Hepatocyte (in vitro differentiated cells): ENCODE measurements at places on chromosomes 13 and 19. TPM values are rescaled to one million over a fixed set of nuclear protein-coding genes. Genes with fewer than 3 reads are reported as not detected.

TEX101 gene
- total RNA-seq, result not detected in 2 replicates

DNA sequence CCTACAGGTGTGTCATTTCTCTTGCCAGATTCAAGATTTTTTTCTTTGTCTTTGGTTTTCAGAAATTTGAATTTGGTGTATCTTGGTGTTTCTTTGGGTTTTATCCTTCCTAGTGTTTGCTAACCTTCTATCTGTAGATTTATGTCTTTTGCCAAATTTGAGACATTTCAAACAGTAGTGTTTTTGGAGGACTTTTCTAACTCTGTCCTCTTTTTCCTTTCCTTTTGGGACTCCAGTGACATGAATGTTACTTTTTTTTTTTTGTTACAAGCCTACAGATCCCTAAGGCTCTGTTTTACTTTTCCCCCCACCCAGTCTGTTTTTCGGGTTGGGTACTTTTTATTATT is 58.8 kb downstream of the ZMYM2 start:
- no peak overlapping the region for H3K27ac ChIP-seq
- no peak for DNase-seq
- H3K27me3 ChIP-seq, result no peaks in the 10 kb centered on the region
- no peaks in the 10 kb centered on the region for H3K36me3 ChIP-seq
- no peaks in the 10 kb centered on the region for H3K4me1 ChIP-seq

ZNF468 gene
- total RNA-seq, result 37.2 and 43.6 TPM in 2 replicates

- H3K4me3 ChIP-seq, result no peak overlapping the region
- H3K27ac ChIP-seq, result no peak overlapping the region
- H3K36me3 ChIP-seq, result no peaks in the 10 kb centered on the region
- H3K4me1 ChIP-seq, result no peaks in the 10 kb centered on the region
Measured at GRCh38 chr13:97526556-97526955, 92.6 kb downstream of the RAP2A start.

DNA sequence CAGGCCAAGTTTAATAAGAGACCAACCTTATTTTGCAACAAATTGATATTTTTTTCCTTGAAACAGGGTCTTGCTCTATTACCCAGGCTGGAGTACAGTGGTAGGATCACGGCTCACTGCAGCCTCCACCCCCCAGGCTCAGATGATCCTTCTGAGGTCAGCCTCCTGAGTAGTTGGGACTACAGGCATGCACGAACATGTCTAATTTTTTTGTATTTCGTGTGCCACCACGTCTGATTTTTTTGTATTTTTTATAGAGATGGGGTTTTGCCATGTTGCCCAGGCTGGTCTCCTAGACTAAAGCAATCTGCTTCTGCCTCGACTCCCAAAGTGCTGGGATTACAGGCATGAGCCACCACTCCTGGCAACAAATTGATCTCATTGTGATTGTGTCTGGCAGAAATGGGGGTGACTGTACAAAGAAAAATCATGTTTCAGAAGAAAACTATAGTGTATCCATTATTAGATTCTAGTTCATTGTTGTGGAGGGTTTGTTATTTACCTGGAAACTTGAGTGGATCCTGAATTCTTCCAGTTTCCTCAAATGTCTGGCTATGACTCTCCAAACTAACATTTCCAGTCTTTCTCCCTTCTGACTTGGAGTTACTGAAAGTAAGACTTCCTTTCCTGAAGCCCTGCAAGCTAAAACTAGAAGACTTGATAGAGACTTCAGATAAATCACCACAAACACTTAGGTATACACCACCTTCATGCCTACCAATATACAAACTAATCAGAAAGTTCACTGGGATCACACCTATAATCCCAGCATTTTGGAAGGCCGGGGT is 17.3 kb upstream of the AKT2 start:
- no peak overlapping the region for H3K27ac ChIP-seq
- no peak overlapping the region for H3K4me3 ChIP-seq
- H3K4me1 ChIP-seq, result no peaks in the 10 kb centered on the region

GRCh38 chr19:55220525-55220924 is 8.0 kb downstream of the TMEM86B start:
- H3K4me1 ChIP-seq, result peaks cover 8% of the 10 kb centered on the region
- peak; percentile 33 for DNase-seq
- no peak overlapping the region for H3K27ac ChIP-seq
- H3K36me3 ChIP-seq, result no peaks in the 10 kb centered on the region
- H3K4me3 ChIP-seq, result no peak overlapping the region

ZNF682 gene
- 4.9 and 14.4 TPM in 2 replicates for total RNA-seq

PGLYRP2 gene
- total RNA-seq, result 0.16 TPM in 1 of 2 replicates, not detected in the other

CLDND2 gene
- total RNA-seq, result 1.2 TPM in 1 of 2 replicates, not detected in the other

ZNF726 gene
- total RNA-seq, result not detected in 2 replicates

- no peaks in the 10 kb centered on the region for H3K36me3 ChIP-seq
- H3K4me3 ChIP-seq, result no peak overlapping the region
- H3K27ac ChIP-seq, result no peak overlapping the region
Measured at GRCh38 chr19:6579450-6580178, 11.3 kb downstream of the CD70 start.

MYO1F gene
- 0.13 and 0.92 TPM in 2 replicates for total RNA-seq

- H3K27me3 ChIP-seq, result peaks cover 3% of the 10 kb centered on the region
- H3K36me3 ChIP-seq, result no peaks in the 10 kb centered on the region
- no peaks in the 10 kb centered on the region for H3K4me1 ChIP-seq
- DNase-seq, result no peak
Measured at GRCh38 chr13:76620036-76620435, 266.2 kb downstream of the KCTD12 start.

ZGLP1 gene
- total RNA-seq, result 2.6 and 5.8 TPM in 2 replicates

CELF5 gene
- 0.03 TPM in 1 of 2 replicates, not detected in the other for total RNA-seq

DNA sequence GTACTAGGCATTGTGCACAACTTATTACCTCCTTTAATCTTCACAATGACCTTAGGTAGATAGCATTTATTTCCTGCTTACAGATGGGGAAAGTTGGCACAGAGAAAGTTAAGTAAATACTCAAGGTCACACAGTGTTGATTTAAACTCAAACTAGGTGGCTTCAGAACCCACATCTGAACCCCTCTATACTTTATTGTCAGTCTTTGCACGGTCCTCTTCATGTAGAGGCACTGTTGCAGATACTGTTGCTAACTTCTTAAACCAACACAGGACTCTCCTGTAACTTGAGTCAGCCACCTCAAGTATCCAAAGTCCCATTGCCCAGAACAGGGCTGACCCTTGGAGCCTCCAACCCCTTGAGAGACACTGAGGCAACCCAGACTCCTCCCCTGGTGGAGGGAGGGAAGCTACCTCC is 48.8 kb downstream of the FRY start:
- no peak overlapping the region for H3K27ac ChIP-seq
- peak; percentile 19 for DNase-seq
- H3K36me3 ChIP-seq, result no peaks in the 10 kb centered on the region

DNA sequence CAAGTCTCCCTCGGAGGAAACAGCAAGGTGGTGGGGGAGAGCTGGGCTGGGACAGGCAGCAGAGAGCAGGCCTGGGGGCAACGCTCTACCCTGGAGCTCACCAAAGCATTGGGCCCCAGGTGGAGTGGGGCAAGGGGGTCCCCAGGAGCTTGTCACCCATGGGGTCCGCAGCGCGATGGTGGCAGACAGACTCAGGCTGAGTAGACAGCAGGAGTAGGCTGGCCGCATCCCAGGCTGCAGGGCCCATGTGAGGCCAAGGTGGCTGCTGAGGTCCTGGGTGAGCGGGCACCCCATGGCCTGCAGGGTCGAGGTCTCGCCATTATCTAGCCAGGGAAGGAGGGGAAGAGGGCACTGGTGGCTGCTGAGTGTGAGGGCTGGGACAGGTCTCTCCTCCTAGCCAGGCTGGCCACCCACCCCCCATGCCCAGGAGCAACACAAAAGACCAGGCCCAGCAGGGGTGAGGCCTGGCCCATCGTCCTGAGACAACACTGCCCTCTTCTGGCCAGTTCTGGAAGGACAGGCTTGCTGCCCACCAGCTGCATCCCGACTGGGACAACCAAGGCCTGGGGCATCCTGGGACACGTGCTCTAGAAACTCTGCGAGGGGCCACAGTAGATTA is 33.1 kb downstream of the CEBPG start:
- DNase-seq, result peak; percentile 79
- no peaks in the 10 kb centered on the region for H3K27me3 ChIP-seq
- H3K27ac ChIP-seq, result no peak overlapping the region
- no peak overlapping the region for H3K4me3 ChIP-seq

- H3K27me3 ChIP-seq, result no peaks in the 10 kb centered on the region
- no peaks in the 10 kb centered on the region for H3K36me3 ChIP-seq
- no peak for DNase-seq
- no peak overlapping the region for H3K27ac ChIP-seq
- no peak overlapping the region for H3K4me3 ChIP-seq
- peaks cover 90% of the 10 kb centered on the region for H3K4me1 ChIP-seq
Measured at GRCh38 chr19:15285896-15286591, 46.3 kb downstream of the BRD4 start.

GRCh38 chr13:83007226-83007625 is 875.0 kb downstream of the SLITRK1 start:
- H3K4me1 ChIP-seq, result no peaks in the 10 kb centered on the region
- H3K27ac ChIP-seq, result no peak overlapping the region
- H3K27me3 ChIP-seq, result no peaks in the 10 kb centered on the region
- no peak overlapping the region for H3K4me3 ChIP-seq

KLK14 gene
- total RNA-seq, result 0.13 TPM in 1 of 2 replicates, not detected in the other

CD33 gene
- total RNA-seq, result 0.23 TPM in 1 of 2 replicates, not detected in the other

ELAVL1 gene
- 57.7 and 59.5 TPM in 2 replicates for total RNA-seq

UNC13A gene
- 0.08 and 0.10 TPM in 2 replicates for total RNA-seq

DNA sequence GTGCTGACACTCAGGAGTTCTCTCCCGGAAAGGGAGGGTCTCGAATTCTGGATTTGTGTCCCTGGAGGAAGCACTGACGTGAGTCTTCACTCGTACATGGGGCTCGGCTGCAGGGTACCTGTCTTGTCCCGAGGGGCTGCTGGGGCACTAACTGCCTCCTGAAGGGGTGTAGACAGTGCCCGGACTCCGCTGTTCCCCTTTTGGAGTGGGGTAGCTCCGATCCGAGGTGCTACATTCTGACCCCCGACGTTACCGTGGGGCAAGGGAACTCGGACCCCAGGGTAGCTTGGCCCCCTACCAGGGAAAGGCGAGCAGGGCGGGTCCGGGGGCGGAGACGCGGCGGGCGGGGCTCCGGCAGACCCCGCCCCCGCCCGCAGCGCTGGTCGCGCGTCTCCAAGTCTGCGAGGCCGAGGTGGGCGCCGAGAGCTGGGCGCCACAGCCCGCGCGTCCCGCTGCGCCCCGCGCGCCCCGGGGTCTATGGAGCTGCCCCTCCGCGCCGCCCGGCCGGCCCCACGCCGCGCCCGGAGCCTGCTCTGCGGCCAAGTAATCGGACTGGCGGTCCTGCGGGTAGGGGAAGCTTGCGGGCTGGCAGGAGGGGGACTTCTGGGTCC is at the start of gene NPAS1:
Gene NPAS1, plus strand, starts transcription at position 407 of the 611 bp plus-strand sequence. CDS start 1,211 bp downstream, outside the sequence.
- DNase-seq, result peak; percentile 19
- H3K4me1 ChIP-seq, result peaks cover 18% of the 10 kb centered on the region
- H3K27me3 ChIP-seq, result peaks cover 54% of the 10 kb centered on the region
- H3K36me3 ChIP-seq, result no peaks in the 10 kb centered on the region
- no peak within 1 kb of the TSS for H3K27ac ChIP-seq

GRCh38 chr19:15517778-15518177 is 9.5 kb downstream of the CYP4F22 start:
- H3K27ac ChIP-seq, result no peak overlapping the region
- H3K4me1 ChIP-seq, result no peaks in the 10 kb centered on the region
- no peak overlapping the region for H3K4me3 ChIP-seq
- no peak for DNase-seq
- H3K27me3 ChIP-seq, result no peaks in the 10 kb centered on the region

MEDAG gene
- 0.03 TPM in 1 of 2 replicates, not detected in the other for total RNA-seq
